Fibroblast of the aortic adventitia (primary cell): ENCODE measurements at places on chromosomes 2 and 18. TPM values are rescaled to one million over a fixed set of nuclear protein-coding genes. Genes with fewer than 3 reads are reported as not detected.
A peak's percentile ranks its signal among the peaks of the same experiment; 100 is the strongest.

Gene GKN1
- total RNA-seq: not detected in 2 replicates

DNA sequence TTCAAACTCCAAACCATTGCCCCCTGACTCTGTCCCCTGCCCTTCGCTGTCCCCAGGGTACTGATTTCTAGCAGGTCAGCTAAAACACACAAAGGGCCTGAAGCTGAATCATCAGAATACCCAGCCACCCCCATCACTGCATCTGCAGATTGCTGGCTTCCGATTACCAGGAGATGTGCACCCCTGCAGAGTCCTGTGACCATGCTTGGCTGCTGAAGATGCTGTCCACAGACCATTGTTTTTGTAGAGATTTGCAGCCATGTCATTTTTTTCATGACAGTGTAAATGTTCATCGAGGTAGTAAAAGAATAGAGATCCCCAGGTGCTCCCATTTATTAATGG is 463.3 kb downstream of the STK39 start:
- DNase-seq: no peak

GRCh38 chr18:9055185-9055584 is 47.3 kb upstream of the NDUFV2 start:
- DNase-seq: peak; percentile 95

Gene PSMD14
- total RNA-seq: 64.4 and 103 TPM in 2 replicates

Gene MOCOS
- total RNA-seq: 3.5 and 13.1 TPM in 2 replicates

DNA sequence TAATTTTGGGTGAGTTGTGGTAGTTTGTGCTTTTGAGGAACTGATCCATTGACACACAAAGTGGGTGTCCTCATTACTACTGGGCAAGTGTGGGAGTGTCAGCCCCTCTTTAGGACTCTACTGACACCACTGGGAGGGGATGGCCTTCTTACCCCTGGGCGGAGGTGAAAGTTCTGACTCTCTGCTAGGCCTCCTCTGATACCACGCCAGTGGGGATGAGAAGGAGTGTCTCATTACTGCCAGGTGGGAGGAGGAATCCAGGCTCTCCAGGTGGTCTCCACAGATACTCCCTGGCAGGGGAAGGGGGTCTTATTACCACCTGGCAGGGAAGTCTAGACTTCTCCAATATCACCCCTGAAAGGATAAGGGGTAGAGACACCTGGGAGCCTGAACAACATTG is 9.1 kb downstream of the LCLAT1 start:
- DNase-seq: no peak

Gene LAMA1
- 3.5 and 30.1 TPM in 2 replicates for total RNA-seq

DNA sequence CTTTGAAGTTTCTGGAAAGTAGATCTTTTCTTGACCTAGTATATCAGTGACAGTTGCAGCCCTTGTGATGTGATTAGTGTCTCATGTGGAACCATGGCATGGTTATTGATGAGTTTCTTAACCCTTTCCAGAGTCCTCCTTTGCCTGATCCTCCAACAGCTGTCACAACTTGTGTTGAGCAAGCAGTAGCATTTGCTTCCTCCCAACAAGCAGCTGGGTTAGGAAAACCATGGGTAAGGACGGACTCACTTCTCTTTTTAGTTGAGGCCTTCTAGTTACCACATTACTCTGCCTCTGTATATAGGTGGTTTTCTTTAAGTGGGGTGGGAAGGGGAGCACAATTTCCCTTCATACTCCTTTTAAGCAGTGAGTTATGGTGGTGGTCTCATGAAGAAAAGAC is 96.3 kb downstream of the XRCC5 start:
- no peak for DNase-seq

DNA sequence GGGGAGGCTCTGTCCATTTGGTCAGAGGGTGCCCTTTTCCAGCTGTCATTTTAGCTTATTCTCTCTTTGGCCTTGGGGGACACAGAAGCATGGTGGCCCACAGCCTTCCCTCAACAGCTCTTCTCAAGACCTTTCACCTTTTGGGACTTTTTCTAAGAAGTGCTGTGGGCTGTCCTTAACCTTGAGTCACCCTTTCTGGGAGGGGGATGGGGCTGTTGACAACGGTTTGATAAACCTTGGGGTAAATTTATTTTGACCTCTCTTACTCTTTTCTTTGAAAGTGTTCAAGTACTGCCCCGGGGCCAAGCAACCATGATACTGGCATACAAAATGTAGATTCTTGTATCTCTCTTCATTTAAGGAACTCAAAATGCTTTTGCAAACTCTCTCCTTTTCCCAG is 13.7 kb downstream of the IGFBP5 start:
- DNase-seq: no peak

- DNase-seq: no peak
These were observed 59.4 kb downstream of the ALPK2 start for GRCh38 chr18:58569490-58569911.

DNA sequence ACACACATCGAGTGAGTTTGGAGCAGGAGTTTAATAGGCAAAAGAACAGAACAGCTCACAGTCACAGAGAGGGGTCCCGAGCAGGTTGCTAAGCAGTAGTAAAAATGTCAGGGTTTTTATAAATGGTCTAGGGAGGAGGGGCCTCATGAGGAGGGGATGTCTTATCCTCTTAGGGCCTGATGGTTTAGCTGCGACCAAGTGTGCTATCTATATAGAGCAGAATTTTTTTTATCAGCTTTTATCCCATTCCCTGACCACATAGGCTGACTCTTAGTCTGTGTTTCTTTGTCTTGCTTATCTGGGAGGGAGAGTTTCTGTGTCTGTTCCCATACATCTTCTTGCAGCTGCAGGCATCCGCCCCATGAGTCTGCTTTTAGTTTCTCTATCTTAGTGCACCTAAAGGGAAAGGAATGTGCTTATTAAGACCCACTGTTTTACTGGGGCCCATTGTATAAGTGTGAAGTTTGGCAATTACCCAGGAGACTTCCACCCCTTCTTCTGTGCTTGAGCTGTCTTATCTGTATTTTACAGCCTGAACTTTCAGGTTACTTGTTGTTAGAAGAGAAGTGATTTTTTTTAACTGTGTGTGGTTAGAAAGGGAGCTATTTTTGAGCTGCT is 30.4 kb upstream of the GMCL1 start:
- DNase-seq: peak; percentile 93

- no peak for DNase-seq
These were observed 1.8 kb upstream of the RFX8 start for GRCh38 chr2:101476605-101477208.

DNA sequence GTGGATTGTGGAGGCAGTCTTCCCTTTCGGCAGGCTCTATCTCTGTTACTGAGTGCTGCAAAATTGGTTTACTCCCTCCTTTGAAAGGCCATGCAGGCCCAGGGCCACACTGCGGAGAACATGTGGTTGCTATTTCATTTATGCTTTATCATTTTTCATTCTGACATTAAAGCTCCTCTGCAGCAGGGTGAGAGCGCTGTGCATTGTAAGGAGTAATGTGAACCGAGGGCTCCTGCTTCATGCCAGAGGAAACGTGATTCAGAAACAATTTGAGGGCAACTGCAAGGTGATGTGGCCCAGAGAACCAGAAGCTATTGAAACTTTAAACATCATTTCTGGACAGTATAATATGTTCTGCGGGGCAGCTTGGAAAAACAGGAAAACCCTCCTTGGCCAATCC is 341.6 kb upstream of the NT5C1B start:
- peak; percentile 33 for DNase-seq

Gene GPAT2
- total RNA-seq: 10.2 TPM in 1 of 2 replicates, not detected in the other

GRCh38 chr2:102040229-102040628 is 48.5 kb downstream of the IL1R2 start:
- no peak for DNase-seq

Gene UNC80
- total RNA-seq: not detected in 2 replicates

DNA sequence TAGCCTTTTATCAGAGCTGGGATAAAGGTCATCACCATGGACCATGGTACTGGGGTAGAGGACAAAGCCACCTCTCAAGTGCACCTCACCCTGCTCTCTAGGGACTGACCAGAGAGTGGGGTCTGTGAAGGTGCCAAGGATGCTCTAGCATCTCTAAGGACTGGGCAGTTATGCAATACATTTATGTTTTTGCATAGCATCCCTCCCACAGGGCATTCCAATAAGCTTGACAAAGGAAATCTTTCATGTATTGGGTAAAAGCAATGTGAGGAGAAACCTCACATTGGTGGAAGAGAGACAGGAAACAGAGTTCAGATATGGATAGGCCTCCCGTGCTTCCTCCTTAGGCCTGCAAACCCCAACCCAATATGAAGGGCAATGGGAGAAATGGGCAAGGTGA is 31.6 kb downstream of the STK39 start:
- DNase-seq: no peak

DNA sequence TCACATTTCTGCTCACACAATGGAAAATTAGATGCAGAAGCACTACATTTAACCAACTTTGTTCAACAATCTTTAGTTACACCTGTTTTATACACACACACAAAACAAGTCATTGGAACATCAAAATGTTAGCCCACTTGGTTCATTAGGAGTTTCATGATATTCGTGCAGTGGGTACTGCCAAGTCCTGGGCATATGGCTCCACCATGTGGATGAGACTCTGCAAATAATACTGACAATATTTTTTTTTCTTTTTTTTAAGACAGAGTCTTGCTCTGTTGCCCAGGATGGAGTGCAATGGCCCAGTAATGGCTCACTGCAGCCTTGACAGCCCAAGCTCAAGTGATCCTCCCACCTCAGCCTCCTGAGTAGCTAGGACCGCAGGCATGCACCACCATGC is 34.5 kb upstream of the GRB14 start:
- DNase-seq: peak; percentile 56

DNA sequence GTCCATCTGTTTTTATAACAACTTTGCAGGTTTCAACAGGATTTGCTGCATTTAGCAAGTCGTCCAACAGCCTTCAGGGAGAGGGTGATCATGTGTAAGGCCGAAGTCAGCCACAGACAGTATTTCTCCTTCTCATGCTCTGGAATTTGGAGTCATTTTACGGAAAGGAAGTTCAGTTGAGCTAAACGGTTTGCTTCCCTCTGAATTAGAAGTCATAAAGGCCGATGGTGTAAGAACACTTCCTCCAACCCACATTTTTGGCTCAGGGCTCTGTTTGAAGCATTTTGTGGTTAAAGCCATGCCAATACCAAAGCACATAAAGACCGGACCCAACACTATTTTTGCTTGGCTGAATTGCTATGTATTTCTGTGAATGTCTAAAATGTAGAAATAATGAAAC is 129.5 kb downstream of the TMEM182 start:
- no peak for DNase-seq

GRCh38 chr2:26576565-26577441 is 64.4 kb downstream of the CIB4 start:
- no peak for DNase-seq
